ENCODE measurements at places on chromosomes 1 and 21. TPM values are rescaled to one million over a fixed set of nuclear protein-coding genes. Genes with fewer than 3 reads are reported as not detected.
A peak's percentile ranks its signal among the peaks of the same experiment; 100 is the strongest.

GRCh38 chr1:246214708-246215509, 292.2 kb downstream of the SMYD3 start:
- H3K27ac ChIP-seq, result no peak overlapping the region
- no peak for DNase-seq
- H3K36me3 ChIP-seq, result no peaks in the 10 kb centered on the region

DNA sequence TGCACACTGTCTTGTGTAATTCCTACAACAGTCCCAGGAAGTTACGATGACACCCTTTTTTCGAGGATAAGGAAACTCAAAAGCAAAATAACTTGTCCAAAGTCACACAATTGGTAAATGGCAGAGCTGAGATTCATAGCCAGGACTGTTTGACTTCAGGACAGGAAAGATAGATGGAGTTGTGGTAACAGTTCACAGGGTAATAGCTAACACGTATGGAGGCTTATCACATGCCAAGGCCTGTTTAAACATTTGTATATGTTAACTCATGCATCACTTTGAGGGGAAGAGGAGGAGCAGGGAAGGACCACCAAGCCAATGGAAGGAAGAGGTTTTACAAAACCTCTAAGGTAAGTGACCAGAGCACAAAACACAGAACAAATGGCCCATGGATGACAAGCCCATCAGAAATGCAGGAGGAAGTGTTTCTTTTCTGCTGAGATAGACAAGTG, 2.8 kb downstream of the DHCR24 start:
- H3K27me3 ChIP-seq, result peaks cover 10% of the 10 kb centered on the region
- peaks cover 59% of the 10 kb centered on the region for H3K36me3 ChIP-seq
- H3K27ac ChIP-seq, result no peak overlapping the region
- H3K4me3 ChIP-seq, result no peak overlapping the region

DNA sequence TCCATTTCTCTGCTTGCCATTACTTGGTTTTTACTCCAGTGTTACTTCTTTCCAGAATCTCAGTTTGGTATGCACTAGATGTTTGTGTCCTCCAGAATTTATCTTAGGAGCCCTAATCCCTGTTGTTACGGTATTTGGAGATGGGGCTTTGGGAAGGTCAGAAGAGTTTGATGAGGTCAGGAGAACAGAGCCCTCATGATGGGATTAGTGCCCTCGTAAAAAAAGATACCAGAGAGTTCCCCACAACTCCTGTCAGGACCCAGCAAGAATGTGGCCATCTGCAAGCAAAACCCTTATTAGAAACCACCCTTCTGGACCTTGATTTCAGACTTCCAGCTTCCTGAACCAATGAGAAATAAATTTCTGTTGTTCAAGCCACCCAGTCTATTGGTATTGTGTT, 98.0 kb downstream of the ADAMTS1 start:
- H3K4me1 ChIP-seq, result no peaks in the 10 kb centered on the region
- H3K27ac ChIP-seq, result no peak overlapping the region
- H3K27me3 ChIP-seq, result no peaks in the 10 kb centered on the region
- no peak overlapping the region for H3K4me3 ChIP-seq

GRCh38 chr1:4636186-4636585, 18.2 kb upstream of the AJAP1 start:
- H3K27me3 ChIP-seq, result peaks cover 2% of the 10 kb centered on the region
- H3K4me1 ChIP-seq, result no peaks in the 10 kb centered on the region
- no peaks in the 10 kb centered on the region for H3K36me3 ChIP-seq
- DNase-seq, result no peak
- H3K4me3 ChIP-seq, result no peak overlapping the region
- no peak overlapping the region for H3K27ac ChIP-seq

DNA sequence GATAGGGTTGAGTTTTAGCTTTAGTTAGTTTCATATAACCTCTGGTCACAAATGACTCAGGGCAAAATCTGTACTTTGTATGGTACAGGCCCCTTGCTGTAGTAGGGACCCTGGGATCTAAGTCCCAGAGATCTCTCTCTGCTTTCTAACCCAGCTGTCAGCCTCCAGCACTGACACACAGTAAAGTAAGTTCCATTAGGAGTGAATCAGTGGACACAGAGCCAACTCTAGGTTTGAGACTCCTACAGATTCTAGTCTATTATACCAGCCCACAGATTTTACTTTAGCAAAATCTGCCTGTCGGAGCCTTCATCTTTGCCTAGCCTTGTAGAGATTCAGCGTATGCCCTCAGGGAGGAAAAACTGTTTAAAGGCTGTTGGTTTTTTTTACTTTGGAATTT, 52.5 kb downstream of the ANGPTL1 start:
- H3K4me3 ChIP-seq, result no peak overlapping the region
- no peak overlapping the region for H3K27ac ChIP-seq
- no peak for DNase-seq
- H3K27me3 ChIP-seq, result no peaks in the 10 kb centered on the region

- DNase-seq, result peak; percentile 86
- no peaks in the 10 kb centered on the region for H3K27me3 ChIP-seq
- peaks cover 13% of the 10 kb centered on the region for H3K36me3 ChIP-seq
- peak within 1 kb of the TSS; percentile 84 for H3K4me3 ChIP-seq
These were observed at the start of gene PITHD1 for GRCh38 chr1:23777979-23778814. Gene PITHD1 (plus strand): TSS chr1:23778418. CDS start chr1:23778516, 98 bp downstream.

DNA sequence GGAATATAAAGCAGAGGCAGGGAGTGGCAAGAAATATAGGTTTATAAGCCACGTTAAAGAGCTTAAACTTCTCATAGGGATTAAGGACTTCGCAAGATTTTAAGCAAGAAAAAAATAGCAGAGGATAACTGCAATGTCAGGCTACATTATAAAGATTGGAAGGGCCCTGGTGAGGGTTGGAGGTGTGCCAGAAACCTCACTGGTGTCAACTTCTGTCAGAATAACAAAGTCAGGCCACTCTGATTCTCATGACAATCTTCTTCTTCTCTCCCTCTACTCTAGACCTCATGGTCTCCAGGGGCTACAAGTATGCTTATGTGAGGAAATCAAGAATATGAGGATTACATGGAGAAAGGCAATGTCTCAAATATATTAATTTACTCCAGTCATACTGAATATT, 32.6 kb upstream of the FMO2 start:
- H3K27me3 ChIP-seq, result peaks cover 5% of the 10 kb centered on the region
- DNase-seq, result no peak
- H3K4me3 ChIP-seq, result no peak overlapping the region

GRCh38 chr1:228861832-228862180, 126.5 kb downstream of the RHOU start:
- H3K27ac ChIP-seq, result no peak overlapping the region
- peaks cover 32% of the 10 kb centered on the region for H3K4me1 ChIP-seq
- H3K27me3 ChIP-seq, result peaks cover 12% of the 10 kb centered on the region

DNA sequence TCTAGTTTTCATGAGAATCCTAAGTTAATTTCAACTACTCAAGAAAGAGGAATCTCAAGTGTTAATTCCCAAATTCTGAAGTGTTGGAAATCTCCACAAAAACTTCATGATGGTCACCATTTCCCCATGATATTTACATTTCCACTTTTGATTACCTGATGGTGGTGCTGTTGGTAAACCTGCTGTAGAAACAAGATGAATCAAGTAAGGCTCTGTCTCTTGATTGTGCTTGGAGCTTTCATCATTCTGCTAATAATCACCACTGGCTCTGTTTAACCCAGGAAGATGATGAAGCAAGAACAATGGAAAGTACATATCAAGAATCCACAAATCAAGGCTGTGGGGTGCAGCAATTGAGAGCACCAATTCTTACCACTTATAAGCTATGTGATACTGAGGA, 77.8 kb downstream of the C4BPA start:
- H3K36me3 ChIP-seq, result no peaks in the 10 kb centered on the region
- H3K4me3 ChIP-seq, result no peak overlapping the region
- H3K27me3 ChIP-seq, result peaks cover 1% of the 10 kb centered on the region
- DNase-seq, result no peak
- no peak overlapping the region for H3K27ac ChIP-seq

GRCh38 chr1:94926126-94926914, 590 bp downstream of the CNN3 start:
- H3K4me3 ChIP-seq, result peak overlapping the region; percentile 84
- peak; percentile 39 for DNase-seq
- peaks cover 35% of the 10 kb centered on the region for H3K27me3 ChIP-seq
- no peak overlapping the region for H3K27ac ChIP-seq
- no peaks in the 10 kb centered on the region for H3K36me3 ChIP-seq

GRCh38 chr21:34969423-34970166, 79.5 kb downstream of the RUNX1 start:
- peaks cover 52% of the 10 kb centered on the region for H3K27me3 ChIP-seq
- no peak overlapping the region for H3K4me3 ChIP-seq
- no peak overlapping the region for H3K27ac ChIP-seq
- H3K36me3 ChIP-seq, result no peaks in the 10 kb centered on the region

- no peaks in the 10 kb centered on the region for H3K4me1 ChIP-seq
- no peak for DNase-seq
- no peaks in the 10 kb centered on the region for H3K27me3 ChIP-seq
- H3K27ac ChIP-seq, result no peak overlapping the region
These were observed 600.4 kb downstream of the ADGRL2 start for GRCh38 chr1:82401116-82401515.

DNA sequence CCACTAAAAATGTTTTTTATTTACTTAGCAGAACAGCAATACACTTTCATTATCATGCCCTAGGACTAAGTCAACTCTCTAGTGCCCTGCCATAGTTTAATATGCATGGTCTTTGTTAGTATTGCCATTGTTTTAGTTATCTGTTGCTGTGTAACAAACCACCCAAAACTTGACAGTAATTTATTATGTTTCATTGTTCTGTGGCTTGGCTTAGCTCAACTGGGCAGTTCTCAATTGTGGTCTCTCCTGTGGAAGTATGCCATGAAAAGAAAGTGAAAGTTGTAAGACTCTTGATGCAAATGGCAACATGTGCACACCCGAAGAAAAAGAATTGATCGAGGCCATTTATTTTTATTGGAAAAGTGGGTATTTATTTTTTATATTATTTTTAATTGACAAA, 206.3 kb upstream of the KCTD3 start:
- no peaks in the 10 kb centered on the region for H3K27me3 ChIP-seq
- no peaks in the 10 kb centered on the region for H3K4me1 ChIP-seq
- H3K27ac ChIP-seq, result no peak overlapping the region
- H3K36me3 ChIP-seq, result no peaks in the 10 kb centered on the region

ELAPOR1 gene
- total RNA-seq, result 2.8 TPM

F11R gene
- 13.7 TPM for total RNA-seq

RIPK4 gene
- total RNA-seq, result not detected

GREM2 gene
- not detected for total RNA-seq

FAM3B gene
- total RNA-seq, result not detected

PCP4 gene
- total RNA-seq, result not detected

TMEM269 gene
- total RNA-seq, result 0.40 TPM

RCSD1 gene
- 143 TPM for total RNA-seq

RNU1-1 gene
- 1,730 TPM for total RNA-seq

LPAR3 gene
- 0.74 TPM for total RNA-seq

All from activated CD8-positive, alpha-beta T cell treated with anti-CD3 and anti-CD28 coated beads, Interleukin-2, amount 10 ng/mL, durations not matched to agents 7 days and 5 days (primary cell).